ENCODE measurements at places on chromosomes 12 and 14.
A peak's percentile ranks its signal among the peaks of the same experiment; 100 is the strongest.

- no peak for DNase-seq
Measured at GRCh38 chr12:32178341-32179010, 71.8 kb downstream of the BICD1 start.

DNA sequence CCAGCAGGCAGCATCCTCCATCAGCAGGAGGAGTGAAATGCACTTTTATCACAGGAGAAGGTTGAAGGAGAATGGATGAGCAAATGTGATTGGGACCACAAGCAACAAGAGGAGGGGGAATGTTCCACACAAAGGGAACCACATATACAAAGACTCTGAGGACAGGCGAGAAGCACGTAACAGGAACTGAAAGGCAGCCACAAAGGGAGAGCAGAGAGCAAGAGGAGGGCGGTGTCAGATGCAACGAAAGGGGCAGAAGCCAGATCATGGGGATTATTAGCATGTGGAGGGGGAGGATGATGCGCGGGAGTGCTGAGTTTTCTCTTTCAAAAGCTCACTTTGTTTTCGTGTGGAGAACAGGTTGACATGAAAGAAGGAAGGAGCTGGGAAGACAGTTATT lies 241.1 kb downstream of the SPTSSA start:
- no peak for DNase-seq

DNA sequence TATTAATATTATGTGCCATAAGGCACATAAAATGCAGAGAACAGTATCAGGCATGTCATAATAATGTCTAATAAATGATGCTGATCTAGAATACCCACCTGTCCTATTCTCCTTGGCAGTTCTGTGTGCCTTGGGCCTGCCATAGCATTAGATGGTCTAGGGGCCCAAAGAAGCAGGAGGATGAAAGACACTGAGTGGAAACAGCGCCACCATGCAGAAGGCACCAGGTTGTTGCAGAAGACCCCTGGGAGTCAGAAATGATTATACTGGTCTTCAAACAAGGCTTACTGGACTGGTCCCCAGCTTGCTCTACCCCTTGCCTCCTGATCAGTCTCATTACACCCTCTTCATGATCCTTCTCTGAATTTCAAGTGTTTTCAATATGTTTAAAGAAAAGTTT lies 353.3 kb downstream of the GRIN2B start:
- DNase-seq, result no peak

GRCh38 chr12:131836714-131837397 lies 8.7 kb downstream of the MMP17 start:
- DNase-seq, result no peak

GRCh38 chr14:95255487-95255886 lies 64.2 kb downstream of the CLMN start:
- no peak for DNase-seq

GRCh38 chr12:40183715-40184114 lies 41.1 kb upstream of the LRRK2 start:
- DNase-seq, result no peak

DNA sequence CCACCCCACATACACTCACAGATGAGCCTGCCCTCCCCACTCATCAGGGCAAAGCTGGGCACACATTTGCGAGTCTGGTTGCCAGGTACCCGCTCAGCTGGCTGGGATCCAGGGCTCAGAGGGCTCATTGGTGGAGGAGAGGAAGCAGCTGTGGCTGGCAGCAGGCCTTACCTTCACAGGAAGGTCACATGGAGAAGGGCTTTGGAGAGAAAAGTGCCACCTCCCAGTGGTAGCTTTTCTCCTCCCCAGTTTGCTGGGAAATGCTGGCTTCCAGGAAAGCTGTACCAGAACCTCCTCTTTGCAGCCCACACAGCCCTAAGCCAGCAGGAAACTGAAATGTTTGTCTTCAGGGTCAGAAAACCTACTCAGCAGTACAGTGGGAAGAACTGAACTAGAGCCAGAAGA lies 55.6 kb downstream of the LGMN start:
- DNase-seq, result no peak

GRCh38 chr12:2284857-2285256 lies 232.1 kb downstream of the CACNA1C start:
- DNase-seq, result no peak

- DNase-seq, result peak; percentile 74
Measured at GRCh38 chr12:110403976-110404682, 621 bp upstream of the ANAPC7 start.

- DNase-seq, result no peak
Measured at GRCh38 chr12:124422142-124422569, 127.3 kb downstream of the RFLNA start.

GRCh38 chr14:96362071-96362964 lies 823 bp downstream of the ATG2B start:
- DNase-seq, result peak; percentile 6

GRCh38 chr12:123441523-123442164 lies 5.2 kb upstream of the RILPL2 start:
- no peak for DNase-seq

GRCh38 chr12:46389031-46389616 lies 16.6 kb upstream of the SLC38A2 start:
- no peak for DNase-seq

DNA sequence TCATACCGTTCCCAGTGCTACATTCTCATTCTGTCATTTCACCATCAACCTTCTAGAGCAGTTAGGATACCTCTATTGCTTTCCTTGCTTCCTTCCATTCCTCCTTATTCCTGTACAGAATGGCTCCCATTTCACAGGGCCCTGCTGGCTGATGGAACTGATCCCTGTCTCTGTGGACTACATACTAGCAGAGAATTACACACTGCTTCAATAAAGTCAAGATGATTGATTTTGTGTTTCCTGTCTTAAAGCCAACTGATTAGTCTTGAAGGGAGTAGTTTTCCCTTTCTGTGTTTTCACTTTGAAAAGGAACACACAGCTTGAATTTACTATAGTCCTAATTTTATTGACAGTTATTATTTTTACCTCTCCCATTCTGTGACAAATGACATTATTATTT lies 130.1 kb downstream of the ST8SIA1 start:
- DNase-seq, result no peak

DNA sequence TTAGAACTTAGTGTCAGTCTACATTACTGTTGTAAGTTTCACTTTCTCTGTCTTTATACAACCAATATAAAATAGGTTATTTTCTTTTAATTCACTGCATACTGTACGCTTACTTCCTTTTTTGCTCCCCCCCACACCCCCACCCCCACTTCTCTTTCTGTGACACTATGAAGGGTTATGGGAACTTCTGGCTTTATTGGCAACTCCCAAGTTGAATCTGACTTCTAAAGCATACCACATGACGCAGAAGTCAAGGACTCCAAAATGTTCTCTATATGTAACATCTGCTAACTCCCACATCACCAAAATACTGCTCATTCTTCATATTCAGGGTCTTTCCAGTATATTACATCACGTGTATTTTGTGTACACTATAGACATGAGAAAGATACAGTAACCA lies 81.2 kb upstream of the ATXN7L3B start:
- DNase-seq, result no peak

GRCh38 chr14:68391311-68392014 lies 401.4 kb downstream of the ZFP36L1 start:
- no peak for DNase-seq

- DNase-seq, result no peak
Measured at GRCh38 chr14:96125536-96125935, 79.1 kb upstream of the BDKRB2 start.

- no peak for DNase-seq
Measured at GRCh38 chr12:85642808-85643207, 193.4 kb downstream of the RASSF9 start.

GRCh38 chr14:90444077-90444696 lies 47.4 kb downstream of the CALM1 start:
- DNase-seq, result no peak

GRCh38 chr14:29846339-29847055 lies 81.2 kb downstream of the PRKD1 start:
- no peak for DNase-seq

DNA sequence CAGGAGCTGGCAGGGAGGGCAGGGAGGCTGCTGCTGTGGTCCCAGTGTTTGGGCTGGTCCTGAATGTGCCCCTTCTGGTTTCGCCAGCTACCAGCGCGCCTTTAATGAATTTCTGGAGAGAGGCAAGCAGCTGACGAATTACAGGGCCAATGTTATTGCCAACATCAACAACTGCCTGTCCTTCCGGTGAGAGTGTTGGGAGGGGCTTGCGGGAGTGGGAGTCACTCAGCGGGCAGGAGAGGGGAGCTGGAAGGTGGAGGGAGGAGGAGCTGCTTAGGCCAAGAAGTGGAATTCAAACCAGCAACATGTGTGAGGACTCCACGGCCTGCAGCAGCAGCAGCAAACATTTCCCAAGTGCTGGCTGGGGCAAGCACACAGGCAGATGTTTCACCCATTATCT lies 7.7 kb downstream of the TNFAIP2 start:
- DNase-seq, result no peak

- DNase-seq, result no peak
Measured at GRCh38 chr12:64835901-64836300, 11.5 kb downstream of the TBC1D30 start.

DNA sequence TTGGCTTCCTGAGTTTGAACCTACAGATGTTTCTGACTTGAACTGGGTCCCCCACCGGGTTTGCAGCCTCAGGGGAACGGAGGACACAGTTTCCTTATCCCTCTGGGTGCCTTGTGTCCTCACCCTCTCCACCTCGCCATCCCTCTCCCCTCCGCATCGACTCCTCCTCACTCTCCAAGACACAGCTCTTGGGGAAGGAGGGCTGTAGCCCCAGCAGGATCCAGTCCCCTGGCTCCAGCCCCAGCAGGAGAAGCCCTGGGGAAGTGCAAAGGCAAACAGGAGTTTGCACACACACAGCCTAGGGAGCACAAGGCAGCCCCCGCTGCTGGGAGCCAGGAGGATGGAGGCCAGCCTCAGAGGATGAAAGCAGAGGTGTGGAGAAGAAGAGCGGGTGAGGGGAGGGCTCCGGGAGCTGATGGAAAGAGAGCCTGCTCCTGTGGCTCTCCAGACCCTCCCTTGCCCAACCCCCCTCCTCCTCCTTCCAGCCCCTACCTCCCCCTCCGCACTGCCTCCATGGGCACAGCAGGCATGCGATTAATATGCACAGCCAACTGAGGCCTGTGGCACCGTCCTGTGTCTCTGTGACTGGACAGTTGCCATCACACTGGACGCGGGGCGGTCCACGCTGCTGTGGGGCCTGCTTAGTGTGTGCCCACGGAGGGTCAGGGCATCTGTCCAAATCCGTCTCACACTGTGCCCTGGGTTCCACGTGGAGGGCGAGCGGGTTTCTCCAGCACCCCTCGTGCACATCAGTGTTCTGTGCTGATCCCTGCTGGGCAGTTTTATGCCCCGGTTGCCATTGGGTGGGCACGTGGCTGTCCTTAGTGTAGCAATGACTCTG lies 193.7 kb upstream of the DIO3 start:
- DNase-seq, result no peak

GRCh38 chr12:101855364-101855884 lies 22.0 kb upstream of the DRAM1 start:
- no peak for DNase-seq

DNA sequence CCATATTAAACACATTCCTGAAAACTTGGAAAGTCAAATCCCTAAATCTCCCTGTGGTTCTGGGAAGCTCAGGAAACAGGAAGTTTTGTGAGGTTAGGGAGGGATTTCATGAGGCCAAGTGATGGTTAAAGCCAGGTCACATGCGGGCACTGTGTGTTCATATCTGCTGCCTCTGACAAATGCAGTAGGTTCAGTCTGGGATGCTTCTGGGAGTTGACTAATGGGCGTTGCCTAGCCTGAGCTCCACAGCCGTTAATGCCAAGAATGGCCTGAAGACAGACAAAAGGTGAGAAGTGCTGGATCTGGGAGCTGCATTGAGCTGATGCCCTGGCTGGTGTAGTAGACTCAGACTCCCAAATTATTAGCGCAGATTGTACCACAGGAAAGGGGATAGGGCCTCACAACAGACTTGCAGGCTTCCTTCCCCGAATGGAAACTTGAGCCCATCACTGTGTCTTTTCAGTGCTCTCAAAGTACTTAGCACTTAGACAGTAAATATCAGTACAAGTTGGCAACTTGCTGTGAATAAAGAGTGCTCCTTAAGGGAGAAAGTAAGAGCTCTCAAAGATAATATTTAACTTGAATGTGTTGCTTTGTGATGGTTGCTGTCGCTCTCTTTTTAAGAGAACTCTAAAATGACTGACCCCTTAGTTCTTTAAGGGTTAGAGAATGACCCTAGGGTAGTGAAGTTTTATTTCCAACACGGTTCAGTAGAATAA lies 17.3 kb downstream of the GSG1 start:
- DNase-seq, result no peak

All from stimulated activated CD4-positive, alpha-beta T cell treated with anti-CD3 and anti-CD28 coated beads, Interleukin-1b, Interleukin-23, amount 100 ng/mL, for 4 hours (primary cell).